ENCODE measurements at places on chromosomes 6 and 20. TPM values are rescaled to one million over a fixed set of nuclear protein-coding genes. Genes with fewer than 3 reads are reported as not detected.

The CUL7 gene
- 20.2 TPM for total RNA-seq

The CCM2L gene
- total RNA-seq = 0.08 TPM

DNA sequence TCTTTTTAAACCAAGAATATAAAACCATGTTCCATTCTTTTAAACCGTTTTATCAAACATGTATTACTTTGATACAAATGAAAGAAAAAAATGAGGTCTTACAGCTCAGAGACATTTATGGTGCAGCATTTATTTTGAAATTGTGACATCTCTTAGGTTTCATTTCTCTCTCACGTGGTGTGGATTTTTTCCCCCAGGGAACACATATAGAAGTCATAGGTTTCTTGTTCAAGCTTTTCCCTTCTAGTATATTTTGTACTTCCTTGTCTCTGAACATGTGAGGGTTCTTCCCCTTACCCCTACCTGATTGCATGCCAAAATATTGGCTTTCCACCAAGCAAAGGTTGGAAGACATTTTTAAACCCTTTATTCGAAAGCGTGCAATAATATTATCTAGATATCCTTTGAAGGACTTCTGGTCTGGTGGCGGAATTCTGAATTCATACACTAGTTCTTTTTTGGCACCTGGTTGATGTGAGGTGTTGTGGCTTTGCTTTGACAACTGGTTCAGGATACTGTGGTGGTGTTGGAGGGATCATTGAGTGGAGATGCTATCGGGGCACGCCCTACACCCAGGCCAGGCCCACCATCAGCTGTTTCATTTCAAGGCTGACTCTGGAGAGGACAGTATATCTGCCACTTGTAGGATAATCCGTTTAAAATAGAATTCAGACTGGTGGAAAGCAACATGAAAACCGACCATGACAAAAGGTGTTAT is 5.6 kb upstream of the FAM50B start:
- DNase-seq = peak; percentile 48

- DNase-seq = no peak
Measured at GRCh38 chr6:159257846-159258245, 88.6 kb downstream of the FNDC1 start.

DNA sequence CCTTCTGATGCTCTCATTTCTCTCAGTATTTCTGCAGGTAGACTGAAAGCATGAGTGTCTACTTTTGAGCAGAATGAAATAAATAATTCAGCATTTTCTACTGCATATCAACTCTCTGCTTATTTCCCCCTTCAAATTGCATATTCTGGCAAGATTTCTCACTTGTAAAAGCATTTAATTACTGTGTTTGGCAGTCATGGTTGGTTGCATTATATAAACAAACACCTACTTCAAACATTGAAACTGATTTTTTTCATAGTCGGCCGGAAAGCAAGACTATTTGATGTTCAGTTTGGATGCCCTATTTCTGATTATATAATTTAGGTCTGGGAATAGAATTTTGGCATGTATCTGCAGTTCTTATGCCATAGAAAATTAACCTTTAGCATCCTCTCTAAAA is 73.1 kb downstream of the PLEKHG1 start:
- no peak for DNase-seq

DNA sequence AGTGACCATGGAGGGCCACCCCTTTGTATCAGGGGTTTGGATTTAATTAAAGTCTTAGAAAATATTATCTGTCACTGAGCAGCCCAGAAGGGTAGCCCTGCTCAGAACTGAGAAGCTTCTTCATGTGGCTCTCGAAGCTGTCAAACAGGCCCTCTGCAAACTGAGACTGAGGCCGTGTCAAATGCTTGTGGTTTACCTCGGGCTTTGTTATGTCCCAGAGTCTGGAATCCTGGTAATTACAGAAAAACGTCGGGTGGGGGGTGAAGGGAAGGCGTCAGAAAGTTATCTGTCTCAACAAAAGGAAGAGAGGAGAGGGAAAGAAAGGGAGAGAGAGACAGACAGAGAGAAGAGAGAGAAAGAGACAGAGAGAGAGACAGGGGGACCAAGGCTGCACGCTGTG is 200.8 kb downstream of the BMP7 start:
- DNase-seq = no peak

DNA sequence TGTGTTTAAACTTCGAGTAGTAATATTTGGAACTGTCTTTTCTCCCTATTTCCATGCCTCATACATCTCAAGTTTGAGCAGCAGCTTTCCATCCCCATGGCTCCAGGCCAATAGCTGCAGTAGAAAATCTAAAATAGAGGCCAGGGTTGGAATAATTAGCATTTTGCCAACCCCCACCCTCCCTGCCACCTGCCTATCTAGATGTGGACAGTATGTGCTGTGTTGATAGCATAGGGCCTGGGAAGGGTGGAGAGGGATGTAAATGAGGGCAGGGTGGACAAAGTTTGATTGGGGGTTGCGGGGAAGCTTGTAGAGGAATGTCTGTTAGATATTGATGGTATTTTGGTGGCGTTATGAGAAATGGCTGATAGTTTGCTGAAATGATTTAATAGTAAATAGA is 5.6 kb downstream of the TOP1 start:
- no peak for DNase-seq

- DNase-seq = peak; percentile 97
Measured at GRCh38 chr6:22113026-22113766, 183.6 kb downstream of the PRL start.

- no peak for DNase-seq
Measured at GRCh38 chr20:35088231-35089145, 4.1 kb downstream of the TRPC4AP start.

DNA sequence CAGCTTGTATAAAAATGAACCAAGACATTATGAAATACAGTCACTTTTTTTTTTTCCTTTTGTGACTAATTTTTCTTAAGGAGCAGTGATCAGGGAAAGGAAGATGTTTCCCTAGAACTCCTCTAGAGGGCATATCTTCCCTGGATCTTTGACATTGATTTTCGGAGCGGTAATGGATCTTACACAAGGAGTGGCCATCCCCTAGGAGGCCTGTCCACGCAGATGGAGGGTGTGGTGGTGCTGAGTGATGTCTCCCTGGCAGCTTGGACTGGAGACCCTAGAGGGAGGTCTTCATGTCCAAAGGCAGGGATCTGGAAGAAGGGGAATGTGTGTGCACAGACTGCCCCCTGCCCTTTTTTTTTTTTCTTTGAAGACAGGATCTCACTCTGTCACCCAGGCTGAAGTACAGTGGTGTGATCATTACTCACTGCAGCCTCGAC is 7.0 kb upstream of the KIFC1 start:
- DNase-seq = peak; percentile 79

The ARHGAP40 gene
- total RNA-seq = not detected

DNA sequence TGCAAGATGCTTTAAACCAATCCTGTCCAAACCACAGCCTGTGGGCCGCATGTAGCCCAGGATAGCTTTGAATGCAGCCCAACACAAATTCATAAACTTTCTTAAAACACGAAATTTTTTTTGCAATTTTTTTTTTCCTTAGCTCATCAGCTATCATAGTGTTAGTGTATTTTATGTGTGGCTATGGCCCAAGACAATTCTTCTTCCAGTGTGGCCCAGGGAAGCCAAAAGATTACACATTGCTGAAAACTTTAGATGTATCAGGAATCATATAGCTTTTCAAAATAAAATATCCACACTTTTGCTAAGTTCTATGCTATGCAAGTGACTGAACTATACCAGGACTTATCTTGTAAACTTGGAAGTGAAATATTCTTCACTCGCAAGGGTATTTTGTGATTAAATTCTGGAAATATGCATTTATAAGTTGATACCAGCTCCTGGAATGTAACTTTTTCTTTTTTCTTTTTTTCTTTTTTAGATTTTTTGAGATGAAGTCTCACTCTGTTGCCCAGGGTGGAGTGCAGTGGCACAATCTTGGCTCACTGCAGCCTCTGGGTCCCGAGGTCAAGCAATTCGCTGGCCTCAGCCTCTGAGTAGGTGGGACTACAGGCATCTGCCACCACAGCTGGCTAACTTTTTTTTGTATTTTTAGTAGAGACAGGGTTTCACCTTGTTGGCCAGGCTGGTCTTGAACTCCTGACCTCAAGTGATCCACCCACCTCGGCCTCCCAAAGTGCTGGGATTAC is 49.8 kb downstream of the MTHFD1L start:
- DNase-seq = no peak

- DNase-seq = no peak
Measured at GRCh38 chr20:58150772-58151171, 77.7 kb downstream of the ANKRD60 start.

The CRIP3 gene
- total RNA-seq = not detected

DNA sequence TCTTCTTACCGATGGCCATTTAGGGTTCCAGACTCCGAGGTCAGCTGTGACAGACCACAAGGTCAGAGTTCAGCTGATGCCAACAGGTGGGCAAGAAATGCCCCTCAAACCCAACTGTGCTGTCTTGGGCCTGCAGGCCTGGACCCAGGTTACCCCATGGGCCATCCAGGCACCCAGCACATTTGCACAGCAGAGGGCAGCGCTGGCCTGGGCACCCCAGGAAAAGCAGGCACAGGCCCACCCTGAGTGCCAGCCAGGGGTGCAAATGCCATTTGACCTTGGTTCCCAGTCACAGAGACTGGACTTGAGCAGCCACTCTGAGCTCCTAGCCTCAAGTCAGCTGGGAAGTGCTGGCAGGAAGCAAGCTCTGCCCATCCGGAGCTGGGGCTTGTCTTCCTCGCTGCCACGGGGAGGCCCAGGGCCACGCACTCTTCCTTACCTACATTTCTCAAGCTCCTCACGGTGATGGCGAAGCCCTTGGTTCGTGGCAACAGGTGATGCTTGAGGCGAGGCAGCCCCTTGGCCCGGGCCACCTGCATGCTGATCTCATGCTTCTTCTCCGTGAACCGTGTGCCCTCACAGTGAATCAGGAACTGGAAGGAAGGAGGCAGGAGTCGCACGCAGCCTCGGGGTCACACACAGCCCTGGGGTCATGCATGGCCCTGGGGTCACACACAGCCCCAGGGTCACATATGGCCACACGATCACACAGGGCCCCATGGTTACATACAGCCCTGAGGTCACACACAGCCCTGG is 120.8 kb downstream of the AGPAT4 start:
- no peak for DNase-seq

The PGC gene
- total RNA-seq = not detected

GRCh38 chr6:158170656-158171081 is 2.5 kb downstream of the GTF2H5 start:
- peak; percentile 67 for DNase-seq

DNA sequence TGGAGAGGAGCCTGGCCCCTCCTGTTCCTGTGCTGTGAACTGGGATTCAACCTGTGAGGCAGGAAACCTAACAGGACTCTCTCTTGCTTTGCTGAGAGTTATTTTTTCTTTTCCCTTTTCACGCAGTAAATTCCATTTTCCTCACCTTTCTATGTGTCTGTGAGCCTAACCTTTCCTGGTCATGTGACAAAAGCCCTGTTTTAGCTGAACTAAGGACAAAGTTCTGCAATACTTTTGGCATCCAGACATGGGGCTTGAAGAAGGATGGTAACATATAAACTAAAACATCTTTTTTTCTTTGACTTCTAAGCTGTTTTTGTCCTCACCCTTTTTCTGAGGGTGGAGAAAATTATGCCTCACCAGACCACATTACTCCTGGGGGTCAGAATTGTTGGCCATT is 368.5 kb downstream of the HTR1B start:
- no peak for DNase-seq

DNA sequence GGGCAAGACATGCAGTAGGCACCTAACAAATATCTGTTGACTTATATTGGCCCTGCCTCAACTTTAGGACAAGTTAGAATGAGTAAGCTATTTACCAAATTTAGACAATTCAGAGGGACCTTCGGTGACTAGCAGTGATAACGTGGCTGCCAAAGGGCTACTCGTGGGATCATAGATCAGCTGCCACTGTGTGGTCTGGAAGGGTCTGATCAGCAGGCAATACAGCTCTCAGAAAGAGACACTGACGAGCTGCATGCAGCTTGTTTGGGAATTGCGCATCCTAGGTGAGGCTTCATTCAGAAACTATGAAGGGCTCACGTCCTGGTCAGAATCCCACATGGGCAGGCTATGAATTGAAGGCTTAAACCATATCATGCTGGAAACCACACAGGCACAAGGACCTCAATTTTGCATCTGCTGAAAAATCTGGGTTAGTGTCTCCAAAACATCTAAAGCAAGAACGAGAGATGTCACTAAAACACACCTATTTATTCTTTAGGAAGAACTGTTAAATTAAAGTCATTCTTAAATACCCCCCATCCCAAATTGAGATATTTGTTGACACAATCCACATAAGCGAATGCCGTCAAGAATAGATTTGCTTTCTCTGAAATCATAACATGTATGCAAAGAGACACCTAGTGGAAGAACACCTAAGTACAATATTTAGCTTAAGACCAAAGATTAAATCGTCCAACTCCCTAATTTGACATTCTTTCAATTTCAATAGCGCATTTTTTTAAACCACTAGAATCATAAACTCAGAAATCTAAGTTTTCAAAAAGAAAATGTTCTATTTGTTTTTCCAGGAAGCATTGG is 79.6 kb downstream of the IPCEF1 start:
- peak; percentile 57 for DNase-seq

- DNase-seq = no peak
Measured at GRCh38 chr6:38555606-38556005, 84.1 kb downstream of the BTBD9 start.
